Endothelial cell (in vitro differentiated cells): ENCODE measurements at places on chromosomes 1 and 21. TPM values are rescaled to one million over a fixed set of nuclear protein-coding genes. Genes with fewer than 3 reads are reported as not detected.

GRCh38 chr1:228401782-228402640, 4.6 kb downstream of the TRIM11 start:
- no peak for DNase-seq

DNA sequence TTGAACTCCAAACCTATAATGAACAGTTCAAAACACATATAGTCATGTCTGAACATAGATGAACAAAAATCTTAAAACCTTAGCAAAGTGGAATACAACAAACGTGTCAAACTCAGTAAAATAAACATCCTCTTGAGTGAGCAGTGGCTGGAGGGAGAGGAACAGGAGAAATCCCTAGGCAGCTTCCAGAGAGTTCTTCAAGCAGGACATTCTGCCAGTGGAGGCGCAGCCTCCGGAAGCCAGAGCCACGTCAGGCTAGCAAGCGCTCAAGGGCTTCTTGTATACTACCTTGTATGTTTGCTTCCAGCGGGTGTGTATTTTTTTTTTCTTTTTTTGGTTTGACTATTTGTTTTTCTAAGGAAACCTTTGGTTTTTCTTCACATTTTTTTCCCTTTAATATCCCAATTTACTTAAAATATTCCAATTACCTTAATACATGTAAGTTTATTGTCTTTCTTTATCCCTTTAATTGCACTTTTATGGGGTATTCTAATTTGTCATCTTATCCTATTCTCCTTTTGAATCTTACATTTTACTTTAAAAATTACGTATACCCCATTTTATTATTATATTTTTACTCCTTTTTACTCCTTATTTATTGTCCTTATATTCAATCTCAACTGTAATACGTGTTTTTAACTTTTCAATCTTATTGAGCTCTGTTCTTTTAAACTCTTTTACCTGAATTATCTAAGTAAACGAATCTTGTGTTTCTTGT, 42.0 kb downstream of the COLGALT2 start:
- DNase-seq, result peak; percentile 15

DNA sequence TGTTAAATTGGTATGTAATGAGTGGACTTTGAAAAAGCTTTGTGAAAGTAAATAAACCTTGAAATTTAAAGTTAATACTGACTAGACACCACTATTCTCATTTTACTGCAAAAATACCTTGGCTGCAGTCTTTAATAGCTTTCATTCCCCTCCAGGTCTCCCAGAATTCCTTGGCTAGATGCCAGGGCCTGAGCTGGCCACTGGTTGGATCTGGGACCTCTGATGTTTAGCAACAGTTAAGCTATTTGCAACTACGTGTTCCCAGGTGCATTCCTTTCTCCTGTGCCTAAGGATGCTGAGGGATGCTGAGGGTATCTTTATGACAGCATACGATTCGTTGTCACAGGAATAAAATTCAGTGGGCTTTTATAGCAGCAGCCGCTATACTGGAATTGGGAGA, 938.7 kb downstream of the TTLL7 start:
- DNase-seq, result no peak

GRCh38 chr21:37800057-37800455, 116.2 kb downstream of the KCNJ6 start:
- no peak for DNase-seq

- DNase-seq, result peak; percentile 53
These were observed 95.3 kb downstream of the ABCA4 start for GRCh38 chr1:94025383-94026340.

- no peak for DNase-seq
These were observed 116.6 kb downstream of the ATG4C start for GRCh38 chr1:62900566-62900965.

DNA sequence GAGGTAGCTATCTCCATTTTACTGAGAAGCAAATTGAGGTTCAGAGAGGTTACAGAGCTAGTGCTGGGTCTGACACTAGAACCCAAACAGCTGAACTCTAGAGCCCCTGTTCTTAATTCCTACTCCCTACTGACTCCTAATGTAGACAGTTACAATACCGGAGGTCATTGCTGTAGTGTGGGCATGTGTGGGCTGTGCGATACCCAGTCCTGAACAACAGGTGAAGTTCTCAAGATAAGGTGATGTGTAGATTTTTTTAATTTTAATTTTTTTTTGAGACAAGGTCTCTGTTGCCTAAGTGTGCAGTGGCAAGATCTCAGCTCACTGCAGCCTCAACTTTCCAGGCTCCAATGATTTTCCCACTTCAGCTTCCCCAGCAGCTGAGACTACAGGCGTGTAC, 1.6 kb upstream of the RHOC start:
- no peak for DNase-seq

GRCh38 chr1:17725811-17726582, 29.1 kb upstream of the ACTL8 start:
- DNase-seq, result no peak

DNA sequence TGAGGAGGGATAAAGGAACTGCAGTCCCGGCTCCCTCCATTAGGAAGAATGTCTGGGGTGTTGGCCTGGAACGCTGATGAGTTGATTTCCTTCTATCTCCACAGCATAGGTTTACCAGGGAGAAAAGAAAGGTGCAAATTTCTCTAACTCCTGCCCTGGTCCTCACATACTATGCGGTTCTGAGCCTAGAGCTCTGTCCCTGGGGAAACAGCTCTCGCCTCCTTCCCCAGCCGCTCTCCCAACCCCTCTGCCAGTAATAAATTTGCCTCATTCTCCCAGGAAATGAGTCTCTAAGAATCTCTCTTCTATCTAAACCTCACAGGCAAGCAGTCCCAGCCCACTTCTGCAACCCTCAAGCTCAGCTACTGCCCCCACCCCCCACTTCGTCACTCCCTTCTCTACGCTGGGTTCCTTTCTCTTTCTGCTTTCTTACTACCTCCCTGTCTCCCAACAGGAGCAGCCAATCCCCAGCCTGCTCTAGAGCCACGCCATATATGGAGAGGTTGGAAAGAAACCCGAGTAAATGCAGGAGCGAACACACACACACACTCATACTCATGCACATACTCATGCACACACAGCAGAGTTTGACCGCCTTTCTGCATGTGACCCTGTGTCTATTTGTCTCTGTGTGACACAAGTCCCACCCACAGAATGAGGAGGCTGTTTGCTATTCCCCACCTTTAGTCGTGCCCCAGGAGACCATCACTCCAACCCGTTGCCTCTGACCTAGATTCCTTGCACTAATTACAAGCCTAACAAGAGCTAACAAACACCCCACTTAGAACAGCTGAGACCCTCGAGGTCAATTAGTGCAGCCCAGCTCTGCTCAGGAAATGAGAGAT, 13.4 kb downstream of the PLEKHO1 start:
- DNase-seq, result peak; percentile 38

DNA sequence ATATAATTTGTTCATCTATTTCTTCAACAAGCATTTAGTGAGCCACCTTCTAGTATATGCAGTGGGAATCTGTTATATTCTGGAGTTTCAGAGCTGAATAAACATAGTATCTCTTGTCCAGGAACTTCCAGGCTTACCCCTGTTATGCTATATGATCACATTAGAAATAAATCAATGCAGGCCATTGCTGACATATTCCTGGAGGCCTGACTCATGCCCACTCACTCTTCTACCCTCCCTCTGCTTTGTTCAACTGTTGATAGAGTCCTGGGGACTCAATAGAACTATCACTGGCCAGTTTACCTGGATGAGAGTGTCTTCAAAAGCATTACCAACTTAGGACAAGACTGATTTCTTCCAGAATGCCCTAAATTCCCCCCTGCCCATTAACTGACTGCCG, 29.3 kb upstream of the SRSF10 start:
- DNase-seq, result no peak

DNA sequence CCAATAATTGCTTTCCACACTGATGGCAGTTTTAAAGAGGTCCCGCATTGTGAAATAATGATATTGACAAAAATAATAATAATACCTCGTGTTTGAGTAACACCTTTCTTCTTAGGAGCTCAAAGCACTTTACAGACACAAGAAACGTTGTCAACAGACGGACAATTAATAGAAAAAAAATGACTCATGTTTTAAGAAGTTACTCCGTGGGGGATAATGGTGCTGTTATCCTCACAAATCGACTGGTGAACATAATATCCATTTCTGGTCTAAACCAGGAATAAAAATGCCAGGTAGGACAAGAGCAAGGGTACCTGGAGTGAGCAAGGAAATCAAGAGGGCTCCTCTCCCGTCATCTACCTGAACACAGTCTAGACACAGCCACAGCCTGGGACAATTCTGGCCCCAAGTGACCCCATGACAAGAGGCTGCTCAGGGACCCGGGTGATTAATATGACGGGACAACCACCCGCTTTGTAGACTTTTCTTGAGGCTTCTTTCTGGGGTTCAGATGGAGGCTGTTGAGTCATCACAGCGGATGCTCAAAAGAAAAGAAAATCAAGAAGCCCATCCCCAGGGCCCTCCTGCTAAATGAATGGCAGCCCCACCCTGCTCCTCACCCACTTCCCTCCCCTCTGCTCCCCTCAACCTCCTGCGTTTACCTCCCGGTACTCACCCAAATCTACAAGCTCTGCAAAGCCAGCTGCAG, 146.2 kb upstream of the IRF2BP2 start:
- no peak for DNase-seq

- DNase-seq, result no peak
These were observed 729.6 kb upstream of the PTBP2 start for GRCh38 chr1:95991787-95992520.

DNA sequence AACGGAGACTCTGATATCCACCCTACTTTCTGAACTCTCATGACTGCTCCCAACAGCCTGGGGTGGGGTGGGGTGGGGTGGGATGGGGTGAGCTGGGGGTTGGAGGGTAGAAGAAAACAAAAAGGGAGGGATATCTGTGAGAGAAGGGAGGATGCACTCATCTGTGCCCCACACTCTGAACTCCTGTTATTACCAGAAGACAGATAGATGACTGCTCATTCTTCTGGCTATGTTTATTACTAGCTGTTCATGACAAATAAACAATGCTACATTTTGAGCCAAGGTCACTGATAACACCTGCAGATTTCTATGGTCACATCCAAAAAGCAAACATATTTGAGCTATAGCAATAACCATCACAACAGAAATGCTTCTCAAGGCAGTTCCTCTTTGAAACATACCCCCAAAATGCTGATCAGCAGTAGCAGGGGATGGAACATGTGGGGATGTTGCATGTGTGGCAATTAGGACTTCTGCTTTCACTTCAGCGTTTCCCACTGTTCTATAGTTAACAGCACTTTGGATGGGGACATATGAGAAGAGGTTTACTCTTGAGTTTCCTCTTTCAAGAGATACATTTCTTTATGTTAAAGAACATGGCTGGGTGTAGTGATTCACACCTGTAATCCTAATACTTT, 43.3 kb downstream of the GPR3 start:
- DNase-seq, result no peak

DNA sequence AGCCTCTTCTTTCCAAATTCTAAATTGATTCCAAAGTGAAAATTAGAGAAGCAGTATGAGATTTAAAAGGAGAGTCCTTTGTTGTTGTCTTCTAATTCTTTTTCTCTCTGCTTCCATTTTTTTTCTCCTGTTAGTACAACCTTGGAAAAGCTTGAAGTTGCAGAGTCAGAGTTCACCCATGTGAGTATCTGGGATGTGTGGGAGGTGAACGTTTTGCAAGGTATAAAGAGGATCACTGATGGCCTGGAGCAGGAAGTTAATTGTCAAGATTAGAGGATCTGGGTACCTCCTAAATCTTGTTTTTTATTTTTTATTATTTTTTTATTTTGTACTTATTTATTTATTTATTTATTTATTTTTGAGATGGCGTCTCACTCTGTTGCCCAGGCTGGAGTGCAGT, 7.7 kb upstream of the PSMD4 start:
- no peak for DNase-seq

GRCh38 chr1:64482720-64483119, 12.8 kb downstream of the CACHD1 start:
- no peak for DNase-seq

- no peak for DNase-seq
These were observed 62.3 kb upstream of the HIVEP3 start for GRCh38 chr1:41980827-41981653.

GRCh38 chr1:115184951-115185331, 95.6 kb upstream of the TSPAN2 start:
- no peak for DNase-seq

DNA sequence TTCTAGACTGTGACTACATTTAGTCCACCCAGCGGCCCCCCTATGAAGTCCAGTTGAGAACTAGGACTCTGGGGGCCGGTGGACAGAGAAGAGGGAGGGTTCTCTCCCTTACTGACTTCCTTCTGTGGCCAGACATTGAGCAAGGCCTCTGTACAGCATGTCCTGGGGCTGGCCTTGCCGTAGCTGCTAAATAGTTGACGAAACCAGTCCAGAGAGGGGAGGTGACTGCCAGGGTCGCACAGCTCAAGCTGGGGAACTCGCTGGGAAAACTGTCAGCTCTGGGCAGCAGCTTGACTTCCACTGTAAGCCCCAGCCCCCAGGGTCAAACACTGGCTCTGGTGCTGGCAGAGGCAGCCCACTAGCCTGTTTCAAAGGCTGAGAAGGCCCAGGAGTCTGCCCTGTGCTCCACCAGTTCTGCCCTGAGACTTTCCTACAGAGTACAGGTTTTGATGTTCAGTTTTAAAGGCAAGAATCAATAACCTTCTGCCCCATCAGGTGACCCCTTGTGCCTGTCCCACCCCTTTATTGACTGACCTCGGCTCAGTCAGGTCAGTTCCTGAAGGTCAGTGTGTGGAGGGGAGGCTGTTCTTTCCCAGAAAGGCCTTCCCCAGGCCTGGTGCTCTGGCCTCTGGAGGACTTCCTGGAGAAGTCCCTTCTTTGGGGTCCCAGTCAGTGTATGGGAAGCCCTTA, 14.1 kb downstream of the PCSK9 start:
- no peak for DNase-seq

- no peak for DNase-seq
These were observed 38.1 kb downstream of the GNB1 start for GRCh38 chr1:1852619-1853414.

DNA sequence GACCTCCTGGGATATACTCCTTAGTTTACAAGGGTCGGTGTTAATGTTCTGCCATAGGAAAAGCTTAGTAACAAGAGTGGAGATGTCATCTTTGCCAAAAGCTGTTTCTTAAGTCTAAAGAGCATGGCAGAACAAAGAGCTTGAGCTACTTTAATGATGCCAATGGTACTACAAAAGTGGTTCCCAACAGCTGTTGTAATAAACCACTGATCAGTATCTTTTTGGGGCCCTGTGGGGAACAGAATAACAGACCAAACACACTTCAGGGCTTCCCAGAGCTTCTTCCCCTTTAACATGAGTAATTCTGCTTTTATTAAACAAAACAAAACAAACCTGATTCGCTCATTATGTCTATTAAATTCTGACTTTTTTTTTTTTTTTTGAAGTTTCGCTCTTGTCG, 116.3 kb downstream of the NCAM2 start:
- no peak for DNase-seq

GRCh38 chr1:115654125-115654524, 12.4 kb downstream of the VANGL1 start:
- no peak for DNase-seq

GRCh38 chr1:57206038-57206437, 217.8 kb downstream of the DAB1 start:
- no peak for DNase-seq

DNA sequence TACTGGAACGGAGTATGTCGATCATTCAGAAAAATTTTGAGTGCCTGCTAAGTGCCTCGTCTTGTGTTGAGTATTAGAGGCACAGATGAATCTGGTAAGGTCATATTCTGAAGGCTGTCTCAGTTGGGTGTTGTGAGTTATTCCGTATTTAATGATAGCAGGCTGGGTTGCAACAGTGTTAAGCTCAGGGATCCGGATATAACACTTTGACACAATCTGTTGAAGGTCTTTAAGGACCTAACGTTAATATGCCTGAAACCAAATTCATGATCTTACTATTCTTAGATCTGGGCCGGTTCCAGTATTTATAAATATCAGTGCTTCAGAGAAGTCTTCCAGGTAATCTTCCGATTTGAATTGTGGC, 555 bp downstream of the PRPF38A start:
- DNase-seq, result no peak

Gene NBPF4
- not detected for total RNA-seq

Gene ARF1
- total RNA-seq, result 393 TPM

Gene F5
- not detected for total RNA-seq
